ENCODE measurements at places on chromosomes 12 and 14. TPM values are rescaled to one million over a fixed set of nuclear protein-coding genes. Genes with fewer than 3 reads are reported as not detected.

Gene SIX6
- not detected for total RNA-seq

Gene FOXG1
- total RNA-seq: not detected

Gene GOLGA5
- total RNA-seq: 34.9 TPM

Gene STON2
- 3.4 TPM for total RNA-seq

Gene ACYP1
- total RNA-seq: 8.2 TPM

Gene MIP
- 0.15 TPM for total RNA-seq

Gene LHX5
- total RNA-seq: not detected
